Astrocyte of the cerebellum (primary cell): ENCODE measurements at places on chromosomes 13 and 19.

DNA sequence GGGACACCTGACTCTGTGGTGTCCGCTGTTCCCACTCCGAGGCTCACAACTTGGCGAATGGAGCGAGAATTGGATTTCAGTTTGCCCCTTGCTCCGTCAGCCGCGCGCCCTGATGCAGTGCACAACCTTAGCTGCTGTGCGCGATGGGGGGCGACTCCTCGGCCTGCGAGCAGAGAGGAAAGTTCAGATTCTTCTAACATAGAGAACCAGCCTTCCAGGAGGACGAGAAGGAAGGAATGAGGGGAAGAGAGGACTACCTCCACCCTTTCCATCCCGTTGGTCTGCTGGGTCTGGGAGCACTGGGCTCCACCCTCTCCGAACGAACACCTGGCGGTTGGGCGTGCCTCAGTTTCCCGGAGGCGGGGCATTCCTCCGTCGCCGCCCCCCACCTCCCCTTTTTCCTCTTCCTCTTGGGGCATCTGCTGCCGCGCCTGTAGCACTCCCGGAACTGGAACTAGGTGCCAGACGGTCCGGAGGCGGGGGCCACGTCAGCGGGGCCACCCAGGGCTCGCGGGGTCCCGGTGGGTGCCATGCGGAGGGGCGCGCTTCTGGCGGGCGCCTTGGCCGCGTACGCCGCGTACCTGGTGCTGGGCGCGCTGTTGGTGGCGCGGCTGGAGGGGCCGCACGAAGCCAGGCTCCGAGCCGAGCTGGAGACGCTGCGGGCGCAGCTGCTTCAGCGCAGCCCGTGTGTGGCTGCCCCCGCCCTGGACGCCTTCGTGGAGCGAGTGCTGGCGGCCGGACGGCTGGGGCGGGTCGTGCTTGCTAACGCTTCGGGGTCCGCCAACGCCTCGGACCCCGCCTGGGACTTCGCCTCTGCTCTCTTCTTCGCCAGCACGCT is at the start of gene KCNK6:
Gene KCNK6, plus strand, starts transcription at position 425 of the 838 bp plus-strand sequence. Its CDS starts 106 bp downstream, at position 531.
- DNase-seq: no peak

DNA sequence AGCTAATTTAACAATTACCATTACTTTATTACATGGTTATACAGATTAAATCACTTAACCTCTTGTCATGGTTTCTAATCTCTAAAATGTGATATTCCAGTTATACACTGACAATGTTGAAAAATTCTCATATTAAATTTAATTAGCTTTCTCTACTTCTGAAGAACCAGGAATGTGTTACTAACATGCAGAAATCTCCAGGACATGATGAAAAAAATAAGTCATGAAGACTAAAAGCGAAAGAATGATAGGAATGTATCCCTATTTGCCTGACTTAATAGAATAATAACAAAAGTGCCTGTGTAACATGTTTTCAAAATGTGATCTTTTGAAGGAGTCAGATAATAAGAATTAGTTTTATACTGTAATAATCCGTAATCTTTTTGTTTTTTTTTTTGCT is 2823.7 kb upstream of the PCDH20 start:
- DNase-seq: peak; percentile 42

GRCh38 chr13:40813667-40814454 is 24.4 kb downstream of the SLC25A15 start:
- no peak for DNase-seq

DNA sequence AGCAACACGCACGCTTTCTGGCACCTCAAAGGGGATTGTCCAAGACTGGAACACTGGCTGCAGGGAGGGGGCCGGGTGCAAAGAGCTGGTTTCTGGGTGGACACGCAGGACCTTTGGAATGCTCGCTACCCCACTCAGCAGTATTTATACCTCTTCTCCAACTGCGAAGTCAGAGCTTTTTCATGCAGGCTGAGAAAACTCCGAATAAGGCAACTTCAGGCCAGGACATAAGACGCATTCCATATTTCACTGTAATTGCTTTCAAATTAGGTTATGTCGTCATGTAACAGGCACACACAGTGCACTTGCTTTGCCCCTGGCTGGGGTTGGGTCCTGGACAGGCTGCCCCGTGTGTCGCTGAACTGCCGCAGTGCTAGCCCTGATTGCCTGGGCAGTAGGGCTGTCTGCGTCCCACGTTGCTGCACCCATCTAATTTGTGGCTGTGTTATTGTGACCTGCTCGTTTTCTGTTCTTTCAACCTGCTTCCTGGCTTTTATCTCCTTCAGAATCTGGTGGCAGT is 44.5 kb downstream of the ACTN4 start:
- DNase-seq: peak; percentile 59

DNA sequence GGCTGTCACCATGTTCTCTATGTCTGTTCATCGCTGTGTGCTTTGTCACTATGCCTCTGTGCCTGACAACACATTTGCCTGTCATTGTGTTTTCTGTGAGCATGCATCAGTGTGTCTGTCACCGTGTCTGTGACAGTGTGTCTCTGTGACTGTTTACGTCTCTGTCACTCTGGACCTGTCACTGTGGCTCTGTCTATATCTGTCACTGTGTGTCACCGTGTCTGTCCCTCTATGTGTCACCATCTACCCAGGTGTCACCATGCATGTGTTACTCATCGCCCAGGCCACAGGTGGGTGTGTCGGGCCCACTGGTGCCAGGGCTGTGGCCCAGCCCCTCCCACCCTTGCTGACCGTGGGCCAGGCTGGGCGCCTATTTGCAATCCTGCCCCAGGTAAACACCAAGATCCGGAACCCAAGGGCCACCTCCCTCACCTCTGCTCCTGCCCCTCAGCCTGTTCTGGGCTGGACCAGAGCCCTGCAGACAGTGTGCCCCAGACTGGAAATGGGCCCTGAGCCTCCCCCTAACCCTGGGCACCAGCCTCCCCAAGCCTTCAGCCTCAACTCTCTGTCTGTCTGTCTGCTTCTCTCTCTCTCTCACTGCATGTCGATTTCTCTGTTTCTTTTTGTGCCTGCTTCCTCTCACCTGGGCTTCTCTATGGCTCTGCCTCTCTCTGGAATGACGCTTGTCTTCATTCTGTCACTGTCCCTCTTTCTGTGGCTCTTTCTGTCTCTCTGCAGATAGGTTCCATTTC is 7.7 kb downstream of the IRF2BP1 start:
- DNase-seq: no peak

GRCh38 chr13:20192158-20192835 is 441 bp downstream of the GJB2 start:
- no peak for DNase-seq

- peak; percentile 93 for DNase-seq
Measured at GRCh38 chr13:41694545-41695301, 237.4 kb downstream of the RGCC start.

DNA sequence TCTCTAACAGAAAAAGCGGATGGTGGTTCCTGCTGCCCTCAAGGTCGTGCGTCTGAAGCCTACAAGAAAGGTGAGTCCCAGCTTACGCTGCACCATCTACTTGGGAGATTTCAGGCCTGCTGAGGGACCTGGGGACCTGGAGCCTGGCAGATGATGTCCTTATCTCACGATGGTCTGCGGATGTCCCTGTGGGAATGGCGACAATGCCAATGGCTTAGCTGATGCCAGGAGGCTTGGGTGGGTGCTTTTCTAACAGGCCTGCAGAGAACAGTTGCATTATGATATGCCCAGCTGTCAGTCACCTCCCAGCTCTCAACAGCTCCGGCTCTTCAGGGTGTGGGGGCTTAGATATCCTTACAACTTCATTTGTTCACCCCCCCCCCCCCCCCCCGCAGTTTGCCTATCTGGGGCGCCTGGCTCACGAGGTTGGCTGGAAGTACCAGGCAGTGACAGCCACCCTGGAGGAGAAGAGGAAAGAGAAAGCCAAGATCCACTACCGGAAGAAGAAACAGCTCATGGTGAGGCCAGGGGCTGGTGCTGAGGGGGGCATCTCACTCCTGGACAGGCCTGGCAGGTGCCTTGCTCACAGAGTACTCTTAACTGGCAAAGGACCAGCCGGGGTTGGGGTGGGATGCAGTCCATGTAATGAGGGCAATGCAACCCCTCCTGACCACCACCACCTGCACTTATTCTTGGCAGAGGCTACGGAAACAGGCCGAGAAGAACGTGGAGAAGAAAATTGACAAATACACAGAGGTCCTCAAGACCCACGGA is 3.8 kb downstream of the RPL13A start:
- no peak for DNase-seq

- DNase-seq: no peak
Measured at GRCh38 chr19:609004-609346, 19.3 kb downstream of the HCN2 start.

- no peak for DNase-seq
Measured at GRCh38 chr19:34732612-34733211, 1.3 kb upstream of the ZNF181 start.

DNA sequence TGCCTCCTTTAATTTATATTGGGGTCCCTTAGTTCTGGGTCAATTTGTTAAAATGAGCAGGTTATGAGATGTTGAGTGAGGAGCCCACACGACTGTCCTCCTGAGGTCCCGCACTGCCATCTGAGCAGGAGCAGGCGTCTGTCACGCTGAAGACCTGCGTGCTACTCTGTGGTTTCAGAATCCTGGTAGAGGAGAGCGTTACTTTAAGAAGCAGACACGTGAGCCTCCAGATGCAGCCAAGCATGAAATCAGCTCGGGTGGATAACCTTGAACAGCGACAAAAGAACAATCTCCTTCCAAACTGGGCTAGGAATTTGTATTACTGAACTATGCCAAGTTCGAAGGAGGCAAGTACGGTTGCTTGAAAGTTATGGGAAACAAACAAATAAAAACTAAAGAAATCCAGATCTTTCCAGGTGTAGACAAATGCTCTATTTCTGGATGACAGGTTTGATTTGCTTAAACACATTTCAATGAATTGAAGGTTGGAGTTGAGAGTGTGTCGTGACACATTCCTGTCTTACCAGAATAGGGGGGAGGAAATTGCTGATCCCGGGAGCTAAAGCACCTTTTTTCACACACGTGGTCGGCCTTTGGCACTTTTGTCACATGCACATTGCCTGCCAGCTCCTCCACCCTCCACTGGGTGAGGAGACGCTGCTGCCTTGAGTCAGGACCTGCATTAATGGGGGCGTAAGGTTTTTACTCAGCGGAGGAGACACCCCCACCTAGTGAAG is 945.5 kb upstream of the SLC10A2 start:
- DNase-seq: peak; percentile 33

GRCh38 chr13:48625413-48626076 is 28.2 kb upstream of the CYSLTR2 start:
- no peak for DNase-seq

- no peak for DNase-seq
Measured at GRCh38 chr19:2624537-2625091, 77.9 kb downstream of the GNG7 start.

- no peak for DNase-seq
Measured at GRCh38 chr19:46620716-46621115, 4.2 kb downstream of the PTGIR start.

- DNase-seq: no peak
Measured at GRCh38 chr19:7468840-7469239, 20.0 kb downstream of the PEX11G start.

- no peak for DNase-seq
Measured at GRCh38 chr13:74301258-74301935, 167.2 kb upstream of the KLF12 start.

DNA sequence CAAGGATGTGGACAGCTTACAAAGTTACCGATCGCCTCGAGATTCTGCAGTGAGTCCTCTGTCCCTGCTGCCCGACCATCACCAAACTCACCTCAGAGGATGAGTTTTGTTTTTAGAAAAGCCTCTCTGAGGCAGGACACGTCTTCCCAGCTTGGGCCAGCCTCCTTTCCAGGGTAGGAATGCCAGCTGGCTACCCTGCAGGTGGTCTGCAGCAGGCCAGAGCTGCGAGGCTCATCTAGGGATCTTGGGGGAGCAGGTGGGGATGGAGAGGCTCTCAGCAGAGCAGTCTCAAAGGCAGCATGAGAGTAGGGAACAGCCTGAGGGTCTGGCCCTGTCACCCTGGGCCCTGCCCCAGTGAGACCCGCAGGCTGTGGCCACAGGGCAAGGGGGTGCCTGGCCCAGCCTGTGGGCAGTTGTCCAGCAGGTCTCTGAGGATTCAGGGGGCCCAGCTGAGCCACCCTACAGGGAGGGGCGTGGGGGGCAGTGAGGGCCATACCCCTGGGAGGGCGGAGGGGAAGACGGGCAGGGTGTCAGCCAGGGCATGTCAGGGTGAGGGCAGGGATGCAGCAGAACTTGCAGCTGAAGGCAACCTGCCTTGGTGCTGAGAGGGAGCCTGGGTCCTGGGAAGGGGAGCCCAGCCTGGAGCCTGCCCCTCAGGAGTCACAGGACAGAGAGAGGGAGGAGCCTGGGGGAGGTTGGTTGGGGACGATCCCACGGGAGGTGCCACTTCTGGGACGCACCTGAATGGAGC is 57.3 kb upstream of the TPM4 start:
- DNase-seq: no peak

GRCh38 chr13:113845723-113846635 is 17.9 kb downstream of the GAS6 start:
- DNase-seq: no peak

- DNase-seq: no peak
Measured at GRCh38 chr19:18782559-18783225, 8.4 kb downstream of the COMP start.

DNA sequence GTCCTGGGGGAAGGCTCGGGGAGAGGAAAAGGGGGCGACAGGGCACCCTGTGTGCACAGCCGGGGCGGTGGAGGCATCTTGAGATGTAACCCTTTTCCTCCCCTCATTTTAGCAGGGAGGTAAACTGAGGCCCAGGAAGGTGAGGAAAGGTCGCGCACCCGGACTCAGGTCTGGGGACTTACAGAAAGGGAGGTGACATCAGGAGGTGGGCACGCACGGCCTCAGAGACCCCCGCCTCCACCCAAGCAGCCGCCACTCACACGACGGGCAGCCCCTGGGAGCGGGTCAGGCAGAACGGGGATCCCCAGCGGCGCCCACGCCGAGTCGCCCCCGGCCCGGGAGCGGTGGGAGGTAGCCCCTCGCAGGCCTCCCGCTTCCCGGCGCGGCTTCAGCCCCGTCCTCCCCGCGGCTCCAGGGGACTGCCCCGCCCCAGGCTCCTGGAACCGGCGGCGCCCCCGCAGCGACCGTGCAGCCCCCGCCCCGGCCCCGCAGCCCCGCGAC is 477 bp downstream of the PIP5K1C start:
- no peak for DNase-seq

- DNase-seq: no peak
Measured at GRCh38 chr19:40740747-40741146, 9.5 kb downstream of the ACTMAP start.

- no peak for DNase-seq
Measured at GRCh38 chr13:21929400-21929799, 258.5 kb downstream of the FGF9 start.

DNA sequence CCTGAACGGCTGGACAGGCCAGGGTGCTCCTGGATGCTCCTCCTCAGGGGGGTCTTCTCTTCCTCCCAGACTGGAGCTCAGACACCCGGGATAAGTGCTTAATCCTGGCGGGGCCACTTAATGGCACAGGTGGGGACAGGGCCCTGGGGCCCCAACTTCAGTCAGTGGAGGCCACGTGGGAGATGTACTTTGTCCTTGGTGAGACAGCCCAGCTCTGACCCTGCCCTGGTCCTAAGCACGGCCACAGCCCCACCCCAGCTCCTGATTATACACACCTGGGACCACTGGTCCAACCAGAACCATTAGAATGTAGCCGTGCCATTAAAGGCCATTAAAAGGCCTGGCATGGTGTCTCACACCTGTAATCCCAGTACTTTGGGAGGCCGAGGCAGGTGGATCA is 7.8 kb downstream of the PPP1R14A start:
- no peak for DNase-seq

GRCh38 chr13:70042193-70042592 is 65.4 kb upstream of the ATXN8OS start:
- DNase-seq: no peak

GRCh38 chr13:80603351-80603750 is 262.4 kb upstream of the SPRY2 start:
- DNase-seq: no peak
